Activated CD8-positive, alpha-beta memory T cell treated with anti-CD3 and anti-CD28 coated beads for 1 hour (primary cell): ENCODE measurements at places on chromosomes 3 and 15.

GRCh38 chr3:14988988-14989394, 41.6 kb downstream of the NR2C2 start:
- DNase-seq, result no peak

- DNase-seq, result no peak
Observed at GRCh38 chr3:81910244-81910852, 148.9 kb upstream of the GBE1 start.

DNA sequence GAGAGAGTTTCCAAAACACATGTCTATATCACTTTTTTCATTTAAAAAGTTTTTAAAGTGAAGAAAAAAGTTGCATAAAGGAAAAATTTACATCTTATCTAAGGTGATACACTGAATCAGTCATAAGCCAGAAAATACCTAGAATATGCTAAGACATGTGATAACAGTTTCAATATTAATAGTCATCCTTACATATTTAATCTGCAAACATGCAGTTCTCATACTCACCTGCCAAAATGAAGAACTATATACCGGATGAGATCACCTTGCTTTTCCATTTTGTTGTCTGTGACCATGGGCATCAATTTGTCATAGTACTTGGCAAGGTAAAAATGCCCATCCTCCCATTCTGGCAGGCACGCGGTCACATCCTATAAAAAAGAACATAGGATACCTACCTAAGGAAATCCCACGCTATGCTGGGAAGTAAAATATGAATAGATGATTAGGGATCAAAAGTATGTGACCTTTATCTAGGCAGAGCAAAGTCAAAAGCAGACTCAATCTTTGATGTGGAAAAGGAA, 37.1 kb upstream of the XRN1 start:
- no peak for DNase-seq

GRCh38 chr15:57769266-57769665, 62.8 kb downstream of the POLR2M start:
- DNase-seq, result no peak

DNA sequence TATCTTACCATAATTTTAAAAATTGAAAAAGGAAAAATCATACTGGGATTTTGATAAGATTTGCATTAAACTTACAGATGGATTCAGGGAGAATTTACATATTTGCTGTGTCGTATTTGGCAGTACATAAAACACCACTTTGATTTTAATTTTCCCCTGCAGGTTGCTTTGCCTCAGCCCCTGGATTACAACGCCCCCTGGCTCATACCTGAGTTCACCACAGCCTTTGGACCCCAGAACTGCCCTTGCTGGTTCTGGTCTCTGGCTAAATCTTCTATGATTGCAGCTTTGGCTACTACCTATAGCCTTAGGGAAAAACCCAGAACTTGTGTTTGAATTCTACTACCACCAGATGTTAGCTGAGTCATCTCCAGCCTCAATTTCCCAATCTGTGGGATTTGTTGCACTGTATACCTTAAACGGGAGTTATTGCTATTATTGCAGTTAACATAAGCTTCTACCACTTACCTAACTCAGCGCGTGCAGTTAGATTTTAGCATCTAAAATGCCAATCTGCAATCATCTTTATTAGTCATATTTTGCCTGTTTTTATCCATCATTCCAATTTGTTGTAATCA, 315.7 kb upstream of the GADL1 start:
- DNase-seq, result no peak

DNA sequence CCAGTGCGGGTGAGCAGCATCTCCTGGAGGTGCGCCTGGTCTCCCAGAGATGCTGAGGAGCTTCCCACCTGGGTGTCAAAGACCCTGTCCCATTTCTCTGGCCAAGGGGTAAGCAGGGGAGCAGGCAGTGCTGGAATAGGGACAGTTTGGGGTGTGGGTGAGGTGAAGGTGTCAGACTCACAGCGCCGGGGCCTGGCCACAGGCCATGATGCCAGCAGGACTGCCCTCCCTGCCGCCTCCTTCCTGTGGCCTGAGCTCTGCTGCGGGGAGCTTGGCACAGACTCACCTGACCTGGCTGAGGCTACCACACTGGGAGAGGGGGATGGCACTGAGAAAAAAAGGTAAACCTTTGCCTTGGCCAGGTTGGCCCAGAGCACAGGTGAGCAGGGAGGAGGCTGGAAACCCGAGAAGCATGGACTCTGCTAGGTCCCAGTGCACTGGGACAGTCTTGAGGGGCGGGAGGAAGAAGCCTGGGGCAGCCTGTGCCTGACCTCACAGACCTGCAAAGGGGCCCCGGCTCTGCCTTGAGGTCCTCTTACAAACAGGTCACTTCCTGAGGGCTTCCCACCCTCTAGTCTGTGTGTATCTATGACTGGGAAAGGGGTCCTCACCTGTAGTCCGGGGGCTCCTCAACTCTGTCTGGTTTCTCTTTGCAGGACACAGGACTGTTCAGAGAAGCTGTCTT, 28.2 kb downstream of the GRAMD2A start:
- no peak for DNase-seq

DNA sequence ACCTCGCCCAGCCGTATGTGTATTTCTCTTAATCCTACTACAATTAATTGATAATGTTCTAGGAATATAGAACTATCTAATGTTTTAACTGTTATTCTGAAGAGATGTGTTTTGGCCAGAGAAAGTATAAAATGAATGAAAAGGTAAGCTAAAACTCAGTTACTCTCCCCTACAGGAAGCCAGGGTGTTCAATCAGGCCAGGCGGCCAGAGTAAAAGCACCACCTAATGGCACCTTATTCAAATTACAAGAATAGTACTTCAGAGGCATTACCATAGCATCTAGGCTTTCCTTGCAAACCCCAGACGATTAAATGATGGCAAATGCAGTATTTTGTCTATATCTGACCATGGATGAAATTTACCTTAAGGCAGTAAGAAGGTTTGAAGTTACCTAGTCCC, 10.4 kb downstream of the SLC12A8 start:
- no peak for DNase-seq
